Neural crest cell (in vitro differentiated cells): ENCODE measurements at places on chromosomes 4 and X. TPM values are rescaled to one million over a fixed set of nuclear protein-coding genes. Genes with fewer than 3 reads are reported as not detected.

The HSFX4 gene
- not detected in 2 replicates for total RNA-seq

The NAT8L gene
- 18.8 and 19.5 TPM in 2 replicates for total RNA-seq

The HTR2C gene
- 0.07 and 0.09 TPM in 2 replicates for total RNA-seq

The HSD17B13 gene
- total RNA-seq: not detected in 2 replicates

The PNMA3 gene
- 9.8 and 10.0 TPM in 2 replicates for total RNA-seq

The RAB39B gene
- 6.5 and 7.3 TPM in 2 replicates for total RNA-seq

The TSR2 gene
- 39.3 and 40.2 TPM in 2 replicates for total RNA-seq

The RRH gene
- total RNA-seq: 0.16 TPM in 1 of 2 replicates, not detected in the other

- no peaks in the 10 kb centered on the region for H3K36me3 ChIP-seq
- H3K27me3 ChIP-seq: peaks cover 16% of the 10 kb centered on the region
- no peak overlapping the region for H3K27ac ChIP-seq
- DNase-seq: no peak
- H3K4me3 ChIP-seq: no peak overlapping the region
These were observed 30.1 kb downstream of the SPATA18 start for GRCh38 chr4:52081216-52081615.

- no peak overlapping the region for H3K27ac ChIP-seq
- peaks cover 6% of the 10 kb centered on the region for H3K4me1 ChIP-seq
- H3K36me3 ChIP-seq: no peaks in the 10 kb centered on the region
- no peak for DNase-seq
These were observed 133.7 kb upstream of the CPXCR1 start for GRCh38 chrX:88613338-88613737.

- H3K27ac ChIP-seq: no peak overlapping the region
- H3K4me3 ChIP-seq: no peak overlapping the region
- H3K4me1 ChIP-seq: no peaks in the 10 kb centered on the region
These were observed 39.9 kb downstream of the SH3BGRL start for GRCh38 chrX:81241753-81242152.

GRCh38 chr4:168437192-168437943 is 42.9 kb downstream of the DDX60L start:
- H3K4me3 ChIP-seq: no peak overlapping the region
- no peaks in the 10 kb centered on the region for H3K27me3 ChIP-seq
- no peak for DNase-seq
- H3K36me3 ChIP-seq: no peaks in the 10 kb centered on the region

DNA sequence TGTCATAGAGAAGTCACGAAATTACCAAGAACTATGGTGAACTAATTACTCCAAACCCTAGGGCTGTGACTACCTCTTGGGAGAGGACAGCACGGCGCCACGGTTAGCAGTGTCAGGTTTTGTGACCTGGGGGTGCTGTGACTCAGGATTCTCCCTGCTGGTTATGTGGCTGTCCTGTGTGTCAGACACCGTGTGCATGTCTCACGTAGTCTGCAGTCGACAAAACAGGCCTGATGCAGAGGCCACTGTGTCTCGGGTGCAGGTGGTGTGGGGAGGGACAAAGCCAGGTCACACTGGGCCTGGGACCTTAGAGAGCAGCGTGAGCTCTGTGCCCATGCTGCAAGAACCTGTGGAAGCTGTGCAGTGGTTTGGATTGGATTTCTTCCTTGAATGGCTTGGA is 34.1 kb downstream of the TNIP2 start:
- H3K27ac ChIP-seq: no peak overlapping the region
- no peaks in the 10 kb centered on the region for H3K4me1 ChIP-seq
- H3K4me3 ChIP-seq: peak overlapping the region; percentile 4
- H3K27me3 ChIP-seq: no peaks in the 10 kb centered on the region

DNA sequence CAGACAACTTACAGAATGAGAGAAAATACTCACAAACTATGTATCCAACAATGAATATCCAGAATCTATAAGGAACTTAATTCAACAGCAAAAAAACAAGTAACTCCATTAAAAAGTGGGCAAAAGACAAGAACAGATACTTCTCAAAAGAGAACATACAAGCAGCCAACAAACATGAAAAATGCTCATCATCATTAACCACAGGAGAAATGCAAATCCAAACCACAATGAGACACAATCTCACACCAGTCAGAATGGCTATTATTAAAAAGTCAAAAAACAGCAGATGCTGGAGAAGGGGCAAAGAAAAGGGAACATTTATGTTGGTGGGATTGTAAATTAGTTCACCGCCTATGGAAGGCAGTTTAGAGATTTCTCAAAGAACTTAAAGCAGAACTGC is 150.3 kb downstream of the FGF16 start:
- no peaks in the 10 kb centered on the region for H3K27me3 ChIP-seq
- no peak overlapping the region for H3K27ac ChIP-seq
- no peaks in the 10 kb centered on the region for H3K4me1 ChIP-seq

GRCh38 chr4:138790706-138791340 is 224.8 kb upstream of the NOCT start:
- H3K27ac ChIP-seq: no peak overlapping the region
- H3K4me1 ChIP-seq: no peaks in the 10 kb centered on the region
- H3K4me3 ChIP-seq: no peak overlapping the region
- H3K36me3 ChIP-seq: no peaks in the 10 kb centered on the region
- H3K27me3 ChIP-seq: no peaks in the 10 kb centered on the region

GRCh38 chr4:158826882-158827281 is 58.1 kb downstream of the FNIP2 start:
- peaks cover 14% of the 10 kb centered on the region for H3K36me3 ChIP-seq
- peaks cover 3% of the 10 kb centered on the region for H3K4me1 ChIP-seq
